ENCODE measurements at places on chromosomes 5 and 9. TPM values are rescaled to one million over a fixed set of nuclear protein-coding genes. Genes with fewer than 3 reads are reported as not detected.
A peak's percentile ranks its signal among the peaks of the same experiment; 100 is the strongest.

DNA sequence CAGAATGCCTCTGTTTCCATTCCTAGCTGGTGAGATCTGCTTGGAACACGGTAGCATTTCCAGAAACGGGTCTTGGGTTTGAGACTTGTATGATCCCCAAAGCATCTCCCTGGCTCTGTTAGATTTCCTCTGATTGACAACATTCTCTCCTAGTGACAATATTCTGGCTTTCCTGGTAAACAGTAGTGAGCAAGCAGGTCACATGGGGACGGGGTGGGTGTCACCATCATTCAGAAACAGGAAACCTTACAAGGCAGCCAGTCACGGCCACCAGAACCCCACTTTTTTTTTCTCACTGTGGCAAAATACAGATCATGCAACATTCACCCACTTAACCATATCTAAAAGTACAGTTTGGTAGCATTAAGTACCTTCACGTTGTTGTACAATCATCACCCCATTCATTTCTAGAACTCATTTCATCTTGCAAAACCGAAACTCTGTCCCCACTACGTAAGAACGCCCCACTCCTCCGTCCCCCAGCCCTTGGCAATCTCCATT is 90.1 kb upstream of the LMX1B start:
- H3K4me3 ChIP-seq, result no peak overlapping the region
- DNase-seq, result peak; percentile 79
- no peaks in the 10 kb centered on the region for H3K36me3 ChIP-seq

DNA sequence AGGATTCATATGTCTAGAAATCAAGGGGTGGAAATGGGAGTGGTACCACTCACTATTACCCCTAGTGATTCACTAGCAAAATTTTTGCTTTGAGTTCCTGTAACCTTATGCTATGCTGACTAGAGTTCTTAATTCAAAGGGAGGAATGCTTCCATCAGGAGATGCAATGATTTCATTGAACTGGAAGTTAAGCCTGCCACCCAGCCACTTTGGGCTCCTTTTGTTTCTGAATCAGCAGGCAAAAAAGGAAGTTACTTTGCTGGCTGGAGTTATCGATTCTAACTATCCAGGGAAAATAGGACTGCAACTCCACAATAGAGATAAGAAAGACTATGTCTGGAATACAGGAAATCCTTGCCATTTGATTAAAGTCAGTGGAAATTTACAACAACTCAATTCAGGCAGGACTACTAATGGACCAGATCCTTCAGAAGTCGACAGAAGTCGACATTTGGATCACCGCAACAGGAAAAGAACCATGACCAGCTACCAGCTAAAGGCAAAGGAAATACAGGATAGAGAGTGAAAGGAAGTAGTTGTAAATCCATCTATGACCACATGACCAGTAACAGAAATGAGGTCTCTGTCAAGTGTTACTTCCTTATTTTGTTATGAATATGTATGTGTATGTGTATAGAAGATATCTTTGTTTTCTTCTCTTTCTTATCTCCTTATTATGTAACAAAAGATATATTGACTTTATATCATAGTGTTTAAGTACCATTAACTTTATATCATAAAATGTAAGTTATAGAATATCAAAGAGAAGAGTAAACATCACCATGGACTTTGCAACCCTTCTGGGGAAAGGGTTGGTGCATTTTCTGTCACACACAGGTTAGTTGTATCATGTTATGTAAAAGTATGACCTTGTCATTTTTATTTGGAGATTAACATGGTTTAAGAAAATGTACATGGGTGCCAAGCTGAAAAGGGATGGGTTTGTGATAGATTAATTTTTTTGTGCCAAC is 198.7 kb upstream of the HAPLN1 start:
- no peaks in the 10 kb centered on the region for H3K36me3 ChIP-seq
- no peaks in the 10 kb centered on the region for H3K27me3 ChIP-seq
- peaks cover 3% of the 10 kb centered on the region for H3K4me1 ChIP-seq
- H3K4me3 ChIP-seq, result no peak overlapping the region

GRCh38 chr5:80282054-80282453 is 26.2 kb upstream of the SERINC5 start:
- no peak for DNase-seq
- no peaks in the 10 kb centered on the region for H3K4me1 ChIP-seq
- no peaks in the 10 kb centered on the region for H3K36me3 ChIP-seq

GRCh38 chr9:133448487-133448972 is 11.2 kb upstream of the CACFD1 start:
- no peak for DNase-seq
- no peaks in the 10 kb centered on the region for H3K27me3 ChIP-seq
- H3K4me3 ChIP-seq, result no peak overlapping the region
- no peak overlapping the region for H3K27ac ChIP-seq

- no peak overlapping the region for H3K4me3 ChIP-seq
- no peaks in the 10 kb centered on the region for H3K27me3 ChIP-seq
- H3K4me1 ChIP-seq, result no peaks in the 10 kb centered on the region
These were observed 1257.8 kb downstream of the MAT2B start for GRCh38 chr5:164763206-164763605.

GRCh38 chr5:67831048-67831447 is 384.5 kb upstream of the PIK3R1 start:
- H3K4me1 ChIP-seq, result no peaks in the 10 kb centered on the region
- no peak overlapping the region for H3K4me3 ChIP-seq
- DNase-seq, result no peak
- H3K27ac ChIP-seq, result no peak overlapping the region

DNA sequence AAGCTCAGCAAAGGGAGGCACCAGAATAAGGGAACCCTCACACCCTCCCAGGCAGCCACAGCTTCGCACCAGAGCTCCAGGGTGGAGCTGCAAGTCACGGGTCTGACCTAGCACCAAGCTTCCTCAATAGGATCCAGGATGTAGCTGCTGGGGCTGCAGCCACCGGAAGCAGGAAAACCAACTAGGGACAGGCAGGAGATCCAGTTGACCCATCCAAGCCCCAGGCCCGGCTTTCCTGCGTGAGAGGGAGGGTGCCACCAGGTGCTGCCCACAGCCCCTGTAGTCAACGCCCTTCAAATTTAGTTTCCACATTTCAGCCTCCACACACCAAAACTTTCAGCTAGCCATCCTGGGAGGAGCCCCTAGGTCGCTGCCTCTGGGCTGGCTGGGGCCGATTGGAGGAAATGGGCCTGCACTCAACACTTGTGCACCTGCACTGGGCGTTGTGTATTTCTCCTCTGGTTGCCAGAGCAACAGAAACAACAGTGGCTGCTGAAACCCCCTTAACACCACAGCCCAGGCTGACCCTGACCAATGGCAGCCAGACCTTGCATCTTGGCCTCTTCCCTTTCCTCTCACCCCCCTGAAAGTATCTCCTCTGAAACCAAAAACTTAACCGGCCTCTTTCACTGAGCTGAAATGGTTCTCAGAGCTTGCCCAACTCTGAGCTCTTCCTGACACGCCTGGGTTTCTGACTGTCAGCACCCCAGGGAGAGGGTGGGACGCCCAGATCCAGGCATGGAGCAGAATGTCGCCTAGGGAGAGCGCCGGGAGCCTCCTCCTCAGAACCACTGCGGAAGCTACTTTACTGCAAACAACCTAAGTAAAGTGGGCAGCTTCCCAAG is 226.5 kb upstream of the MAP3K1 start:
- H3K27me3 ChIP-seq, result no peaks in the 10 kb centered on the region
- H3K36me3 ChIP-seq, result no peaks in the 10 kb centered on the region
- peak overlapping the region; percentile 87 for H3K27ac ChIP-seq
- peaks cover 50% of the 10 kb centered on the region for H3K4me1 ChIP-seq
- H3K4me3 ChIP-seq, result no peak overlapping the region

DNA sequence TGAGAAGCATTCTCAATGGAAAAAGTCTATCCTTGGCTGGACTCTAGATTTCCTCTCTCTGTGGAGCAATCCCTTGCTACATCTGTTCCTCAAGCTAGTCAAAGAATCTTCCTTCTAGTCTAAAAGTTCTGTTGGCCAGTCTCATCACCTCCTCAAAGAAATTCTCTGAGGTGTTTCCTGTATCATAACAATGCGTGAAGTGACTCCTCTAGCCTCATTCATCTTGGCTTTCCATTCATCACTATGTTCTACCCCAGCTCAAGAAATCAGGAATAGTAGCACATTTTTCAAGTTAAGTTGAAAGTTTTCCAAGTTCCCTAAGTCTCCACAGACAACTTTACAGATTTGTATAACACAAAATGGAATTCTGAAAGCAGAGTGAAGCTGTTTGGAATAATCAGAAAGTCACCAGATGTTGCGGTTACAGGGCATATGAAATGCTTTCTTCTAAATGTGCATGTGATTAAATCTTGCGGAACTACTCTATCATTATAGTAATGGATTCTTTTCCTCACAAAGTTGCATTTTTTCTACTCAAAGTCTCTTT is 176.6 kb upstream of the FREM1 start:
- no peaks in the 10 kb centered on the region for H3K27me3 ChIP-seq
- H3K4me1 ChIP-seq, result no peaks in the 10 kb centered on the region
- no peak overlapping the region for H3K4me3 ChIP-seq
- no peaks in the 10 kb centered on the region for H3K36me3 ChIP-seq

GRCh38 chr5:167864801-167865200 is 426.6 kb upstream of the WWC1 start:
- H3K4me1 ChIP-seq, result no peaks in the 10 kb centered on the region
- H3K4me3 ChIP-seq, result no peak overlapping the region
- no peak overlapping the region for H3K27ac ChIP-seq
- no peaks in the 10 kb centered on the region for H3K27me3 ChIP-seq
- no peak for DNase-seq

DNA sequence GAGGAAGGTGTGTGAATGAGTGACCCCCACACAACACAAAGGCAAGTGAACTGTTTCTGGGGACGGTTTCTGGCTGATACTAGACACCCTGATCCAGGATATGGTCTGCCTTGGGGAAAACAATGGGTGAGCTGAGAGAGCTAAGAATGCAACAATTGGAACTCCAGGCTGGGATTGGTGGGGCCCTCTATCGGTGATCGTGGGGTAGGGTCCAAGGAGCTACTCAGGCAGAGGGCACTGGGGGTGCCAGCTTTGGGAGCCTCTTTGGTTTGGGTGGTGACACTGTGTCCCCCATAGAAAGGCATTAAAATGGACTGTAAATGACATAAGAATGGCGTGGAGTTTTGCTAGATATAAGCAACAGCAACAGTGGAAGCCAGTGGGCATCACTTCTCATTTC is 439.1 kb downstream of the DMAC1 start:
- H3K36me3 ChIP-seq, result no peaks in the 10 kb centered on the region
- DNase-seq, result no peak
- H3K27me3 ChIP-seq, result no peaks in the 10 kb centered on the region
- H3K4me3 ChIP-seq, result no peak overlapping the region
- no peak overlapping the region for H3K27ac ChIP-seq

- no peak for DNase-seq
- H3K36me3 ChIP-seq, result no peaks in the 10 kb centered on the region
- H3K4me3 ChIP-seq, result no peak overlapping the region
- peaks cover 20% of the 10 kb centered on the region for H3K27me3 ChIP-seq
- H3K4me1 ChIP-seq, result no peaks in the 10 kb centered on the region
These were observed 34.7 kb upstream of the SLC9A3 start for GRCh38 chr5:558871-559503.

GRCh38 chr5:140391312-140391711 is 10.3 kb upstream of the ANKHD1 start:
- no peak overlapping the region for H3K4me3 ChIP-seq
- no peaks in the 10 kb centered on the region for H3K4me1 ChIP-seq
- H3K36me3 ChIP-seq, result peaks cover 6% of the 10 kb centered on the region
- H3K27me3 ChIP-seq, result no peaks in the 10 kb centered on the region
- no peak overlapping the region for H3K27ac ChIP-seq

DNA sequence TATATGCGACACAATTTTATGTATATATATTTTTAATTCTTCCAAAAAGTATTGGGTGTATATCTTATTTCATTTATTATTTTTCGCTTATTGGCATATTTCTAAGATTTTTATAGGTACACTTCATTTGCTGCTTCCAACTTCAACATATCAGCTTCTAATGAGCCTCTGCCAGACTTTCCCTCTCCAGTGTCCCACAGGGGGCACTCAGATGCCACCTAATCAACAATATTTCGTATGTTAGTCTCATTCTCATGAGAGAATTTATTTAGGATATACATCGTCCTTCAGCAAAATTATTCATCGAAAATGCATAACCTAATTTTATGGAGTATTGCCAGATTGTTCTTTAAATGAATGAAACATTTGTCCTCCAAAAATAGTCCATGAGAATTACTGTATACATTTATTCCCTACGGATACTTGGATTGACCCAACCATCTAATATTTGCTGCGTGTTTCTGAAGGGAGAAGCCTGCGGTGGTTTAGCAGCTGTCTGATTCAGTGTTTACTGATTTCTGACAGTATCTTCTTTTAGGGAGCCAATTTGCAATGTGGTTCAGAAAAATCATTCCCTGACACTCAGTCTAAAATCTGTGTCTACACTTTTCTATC is 100.6 kb upstream of the SELENOP start:
- no peaks in the 10 kb centered on the region for H3K36me3 ChIP-seq
- H3K27ac ChIP-seq, result no peak overlapping the region
- no peaks in the 10 kb centered on the region for H3K4me1 ChIP-seq
- no peak for DNase-seq
- no peaks in the 10 kb centered on the region for H3K27me3 ChIP-seq
- no peak overlapping the region for H3K4me3 ChIP-seq

The EPB41L4A gene
- 18.9 TPM for total RNA-seq

The SLC27A6 gene
- total RNA-seq, result 0.28 TPM

The CNTNAP3B gene
- total RNA-seq, result 31.0 TPM

The SCGB3A2 gene
- not detected for total RNA-seq

The FBLL1 gene
- not detected for total RNA-seq

The CSNK1G3 gene
- total RNA-seq, result 62.2 TPM

The ARHGEF37 gene
- total RNA-seq, result 1.4 TPM

The CCL27 gene
- not detected for total RNA-seq

All from spleen (tissue), 13 donors.